ENCODE measurements at places on chromosomes 11 and 22.

- DNase-seq = no peak
Observed at GRCh38 chr11:20042045-20042639, 118.1 kb downstream of the DBX1 start.

GRCh38 chr11:24932110-24933000 is 435.5 kb downstream of the LUZP2 start:
- DNase-seq = no peak

DNA sequence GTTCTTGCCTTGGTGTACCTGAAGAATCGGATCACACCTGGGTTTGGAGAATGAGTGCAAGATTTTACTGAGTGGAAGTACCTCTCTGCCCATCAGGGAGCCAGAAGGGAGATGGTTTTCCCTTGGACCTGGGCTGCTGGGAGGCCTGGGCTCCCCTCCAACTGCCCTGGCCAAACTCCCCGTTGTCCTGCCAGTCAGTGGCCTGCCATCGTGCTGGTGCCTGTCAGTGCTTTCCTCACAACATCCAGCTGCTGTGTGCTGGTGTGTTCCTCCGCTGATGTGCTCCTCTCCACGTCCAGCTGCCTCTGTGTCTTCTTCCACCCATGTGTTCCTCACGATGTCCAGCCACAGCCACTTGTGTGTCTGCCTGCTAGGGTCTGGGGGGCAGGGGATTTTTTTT is 87.9 kb upstream of the CLPB start:
- DNase-seq = no peak

GRCh38 chr22:29445508-29445907 is 7.1 kb downstream of the RFPL1 start:
- no peak for DNase-seq

DNA sequence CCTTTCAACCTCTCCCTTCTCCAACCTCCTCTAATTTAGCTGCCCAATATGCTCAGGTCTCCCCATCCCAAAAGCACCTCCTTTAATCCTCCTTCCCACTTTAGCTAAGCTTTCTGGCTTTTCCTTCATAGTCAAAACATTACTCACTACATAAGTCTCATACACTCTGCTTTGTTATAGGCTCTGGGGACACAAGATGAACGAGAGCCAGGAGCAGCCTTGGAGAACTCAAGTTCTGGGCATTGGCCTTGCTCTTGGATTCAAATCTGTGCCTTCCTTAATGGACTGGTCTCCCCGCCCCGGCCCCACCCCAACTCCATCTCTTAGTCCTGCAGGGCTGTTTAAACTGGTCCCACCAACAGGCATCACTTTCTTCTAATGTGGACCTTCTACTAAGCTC is 11.4 kb upstream of the HPX start:
- no peak for DNase-seq

DNA sequence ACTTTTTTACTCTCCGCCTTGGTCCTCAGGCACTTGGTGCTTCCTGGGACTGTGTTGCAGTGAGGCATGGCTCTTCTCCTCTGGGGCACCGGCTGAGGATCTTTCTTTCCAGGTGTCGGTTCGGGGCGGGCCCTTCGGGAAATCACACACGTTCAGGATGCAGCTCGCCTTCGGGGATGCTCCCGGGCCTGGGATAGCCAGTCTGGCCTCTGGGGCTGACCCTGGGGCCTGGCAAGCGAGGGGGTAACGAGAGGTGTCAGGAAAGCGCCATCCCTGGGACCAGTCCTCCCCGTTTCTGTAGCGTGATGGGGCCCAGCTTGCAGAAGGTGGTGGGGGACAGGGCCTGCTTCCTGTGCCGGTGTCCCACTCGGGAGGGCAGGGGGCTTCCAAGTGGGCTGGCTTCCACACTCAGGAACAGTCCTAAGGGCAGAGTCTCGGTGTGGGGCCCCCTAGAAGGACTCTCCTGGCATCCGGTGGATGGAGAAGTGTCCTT is 53.6 kb downstream of the LRP5 start:
- no peak for DNase-seq

DNA sequence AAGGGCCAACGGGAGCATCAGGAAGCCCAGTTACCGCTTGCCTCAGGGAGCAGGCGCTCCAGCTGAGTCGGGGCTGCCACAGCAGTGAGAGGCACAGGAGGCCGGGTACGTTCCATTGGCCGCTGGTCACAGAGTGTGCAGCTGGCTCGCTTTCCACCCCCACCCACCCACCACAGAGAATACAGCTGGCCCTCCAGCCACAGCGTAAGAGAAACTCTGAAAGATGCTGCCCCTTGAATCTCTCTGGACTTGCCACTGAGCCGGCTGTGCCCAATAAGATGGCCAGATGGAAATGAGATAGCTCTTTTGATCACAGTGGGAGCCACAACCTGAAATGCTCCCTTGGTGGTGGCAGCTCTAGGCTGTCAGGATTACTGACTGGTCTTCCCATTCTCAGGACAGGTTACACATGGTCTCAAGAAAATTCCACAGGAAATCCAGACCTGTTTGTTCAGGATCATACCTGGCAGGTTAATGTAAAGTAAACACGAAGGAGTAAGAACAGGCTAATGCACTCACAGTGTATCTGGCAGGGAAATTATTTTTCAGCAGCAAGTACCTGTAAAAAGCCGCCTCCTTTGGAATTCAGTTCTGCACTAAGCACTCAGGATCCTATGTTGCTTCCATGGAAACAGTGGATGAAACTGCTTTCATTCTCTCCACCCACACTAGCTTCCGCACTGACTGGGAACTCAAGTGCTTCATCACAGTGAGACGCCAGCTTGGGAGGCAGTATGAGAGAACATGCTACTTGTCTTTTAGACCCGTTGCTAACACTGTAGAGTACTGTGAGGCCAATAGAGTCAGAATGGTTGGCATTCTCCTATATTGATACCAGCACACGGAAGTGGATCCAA is 16.5 kb downstream of the SIAE start:
- DNase-seq = no peak

DNA sequence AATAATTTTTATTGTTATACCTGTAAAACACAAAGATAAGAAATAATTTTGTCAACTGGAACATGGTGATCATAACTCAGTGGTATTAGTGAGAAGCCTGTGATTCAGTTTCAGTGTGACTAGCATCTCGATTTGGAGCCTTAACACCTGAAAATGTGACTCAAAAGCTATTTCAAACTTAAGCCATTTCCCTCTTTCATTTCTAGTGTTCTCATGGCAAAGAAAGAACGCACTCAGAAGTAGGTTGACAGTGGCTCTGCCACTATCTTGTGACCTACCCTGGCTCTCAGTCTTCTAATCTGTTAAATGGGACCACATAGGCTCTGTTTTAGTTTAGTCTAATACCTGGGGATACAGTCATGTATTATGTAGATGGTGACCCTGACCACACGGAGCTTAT is 62.7 kb downstream of the ISX start:
- no peak for DNase-seq

DNA sequence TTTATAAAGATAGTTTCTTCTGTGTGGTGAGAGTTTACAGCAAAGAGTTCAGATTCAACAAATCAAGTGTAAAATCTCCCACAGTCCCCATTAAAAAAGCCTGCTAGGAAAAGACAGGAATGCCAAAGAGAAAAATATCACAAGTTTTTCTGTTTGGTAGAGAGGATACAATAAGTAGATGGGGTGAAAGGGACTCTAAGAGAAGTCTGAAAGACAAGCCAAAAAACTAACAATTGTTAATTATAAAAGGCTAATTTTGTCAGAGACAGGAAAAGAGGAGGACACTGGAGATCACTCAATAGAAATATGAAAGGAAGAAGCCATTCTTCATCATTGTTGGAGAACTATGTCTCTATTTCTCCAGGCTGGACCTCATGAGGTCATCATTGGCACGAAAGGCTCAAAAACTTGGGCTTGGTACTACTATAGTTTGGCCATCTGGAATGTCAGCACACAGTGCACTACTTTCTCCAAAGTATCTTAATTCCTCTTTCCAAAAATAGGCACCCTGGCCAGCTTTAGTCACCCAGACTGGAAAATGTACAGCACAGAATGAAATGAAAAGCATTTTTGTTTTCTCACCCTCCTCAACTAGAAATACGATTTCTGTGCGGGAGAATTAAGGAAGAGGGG is 531 bp upstream of the SOX6 start:
- DNase-seq = no peak

DNA sequence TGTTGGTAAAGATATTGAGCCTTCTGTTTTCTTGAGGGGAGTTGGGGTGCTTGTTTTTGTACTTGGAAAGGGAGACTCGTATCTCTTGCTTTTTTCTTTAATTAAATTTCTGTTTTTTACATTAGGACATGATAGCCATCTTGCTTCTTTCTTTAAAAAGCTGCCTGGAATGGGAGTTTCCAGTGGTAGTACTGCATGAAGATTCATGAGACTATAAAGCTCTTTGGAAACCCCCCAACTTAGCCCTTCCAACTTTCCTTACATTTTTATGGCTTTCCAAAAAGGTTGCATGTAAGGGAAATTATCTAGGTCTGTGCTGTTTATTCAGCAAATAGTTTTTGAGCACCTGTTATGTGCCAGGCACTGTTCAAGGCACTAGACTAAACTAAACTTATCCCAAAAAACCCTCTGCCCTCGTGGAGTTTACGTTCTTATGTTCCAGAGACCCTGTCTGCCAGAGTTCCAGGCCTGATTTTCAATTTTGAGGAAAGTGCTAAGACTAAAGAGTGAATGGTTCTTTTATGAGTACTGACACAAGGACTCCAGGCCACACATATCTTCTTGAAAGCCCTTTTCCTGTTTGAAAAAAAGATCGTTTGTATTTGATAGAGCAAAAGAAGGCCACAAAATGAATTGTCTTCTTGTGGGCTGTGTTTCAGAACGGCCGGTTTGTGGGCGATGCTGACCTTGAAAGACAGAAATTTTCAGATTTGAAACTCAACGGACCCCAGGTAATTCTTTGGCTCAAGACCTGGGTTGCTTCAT is 31.9 kb downstream of the CTNND1 start:
- no peak for DNase-seq

- DNase-seq = no peak
Observed at GRCh38 chr22:37803639-37804351, 3.9 kb upstream of the GCAT start.

DNA sequence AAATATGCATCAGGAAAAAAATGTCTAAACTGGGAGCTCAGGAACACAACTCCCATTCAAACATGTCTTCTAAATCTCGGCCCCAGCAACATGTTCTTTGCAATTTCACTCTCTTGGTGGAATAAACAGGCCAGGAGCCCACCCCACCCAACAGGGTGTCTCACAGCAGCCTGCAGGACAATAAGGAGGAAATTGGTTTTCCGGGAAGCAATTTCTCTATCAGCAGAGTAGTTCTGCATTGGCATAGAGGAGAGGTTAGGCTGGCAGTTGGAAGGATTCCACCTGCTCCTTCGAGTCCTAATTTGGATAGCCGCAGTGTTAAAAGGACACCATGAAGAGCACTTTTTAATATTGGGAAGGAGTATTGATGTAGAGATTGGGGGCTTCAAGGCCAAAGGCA is 55.9 kb upstream of the BARX2 start:
- no peak for DNase-seq

- no peak for DNase-seq
Observed at GRCh38 chr11:128521682-128522054, 65.7 kb downstream of the ETS1 start.

- peak; percentile 12 for DNase-seq
Observed at GRCh38 chr11:112004389-112004788, 20.8 kb upstream of the DLAT start.

DNA sequence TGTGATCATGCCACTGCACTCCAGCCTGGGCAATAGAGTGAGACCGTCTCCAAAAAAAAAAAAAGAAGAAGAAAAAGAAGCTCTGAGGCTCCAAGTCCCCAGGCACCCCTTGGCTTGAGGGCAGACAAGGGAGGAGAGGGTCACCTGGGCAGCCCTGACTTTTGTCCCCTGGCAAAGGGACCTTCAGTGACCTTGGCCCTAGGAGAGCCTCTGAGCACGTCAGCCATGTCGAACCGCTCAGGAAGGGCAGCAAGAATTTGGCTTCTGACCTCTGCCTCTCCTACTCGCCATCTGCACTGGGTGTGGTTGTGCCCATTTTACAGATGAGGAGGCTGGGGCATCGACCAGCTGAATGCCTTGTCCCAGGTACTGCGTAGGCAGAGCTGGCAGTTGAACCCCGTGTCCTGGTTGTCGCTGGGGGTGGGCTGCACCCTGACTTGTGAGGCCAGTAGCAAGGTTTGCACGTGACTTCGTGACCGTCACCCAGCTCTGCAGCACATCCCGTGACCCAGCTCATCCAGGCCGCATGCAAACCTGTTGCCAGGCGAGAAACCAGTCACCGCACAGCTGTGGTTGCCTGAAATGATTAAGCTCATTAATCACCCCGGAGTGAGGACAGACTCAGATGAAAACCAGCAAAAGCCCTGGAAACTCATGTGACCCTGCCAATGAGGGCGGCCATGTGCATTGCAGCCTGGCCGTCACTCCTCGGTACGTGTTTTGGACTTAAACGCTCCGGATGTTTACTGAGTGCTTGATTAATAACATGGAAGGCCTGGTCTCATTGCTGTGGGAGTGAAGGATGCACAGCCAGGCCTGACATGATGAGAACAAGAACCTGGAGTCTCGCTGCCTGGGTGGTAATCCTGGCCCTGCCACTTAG is 47.7 kb upstream of the PPP6R3 start:
- DNase-seq = peak; percentile 26

DNA sequence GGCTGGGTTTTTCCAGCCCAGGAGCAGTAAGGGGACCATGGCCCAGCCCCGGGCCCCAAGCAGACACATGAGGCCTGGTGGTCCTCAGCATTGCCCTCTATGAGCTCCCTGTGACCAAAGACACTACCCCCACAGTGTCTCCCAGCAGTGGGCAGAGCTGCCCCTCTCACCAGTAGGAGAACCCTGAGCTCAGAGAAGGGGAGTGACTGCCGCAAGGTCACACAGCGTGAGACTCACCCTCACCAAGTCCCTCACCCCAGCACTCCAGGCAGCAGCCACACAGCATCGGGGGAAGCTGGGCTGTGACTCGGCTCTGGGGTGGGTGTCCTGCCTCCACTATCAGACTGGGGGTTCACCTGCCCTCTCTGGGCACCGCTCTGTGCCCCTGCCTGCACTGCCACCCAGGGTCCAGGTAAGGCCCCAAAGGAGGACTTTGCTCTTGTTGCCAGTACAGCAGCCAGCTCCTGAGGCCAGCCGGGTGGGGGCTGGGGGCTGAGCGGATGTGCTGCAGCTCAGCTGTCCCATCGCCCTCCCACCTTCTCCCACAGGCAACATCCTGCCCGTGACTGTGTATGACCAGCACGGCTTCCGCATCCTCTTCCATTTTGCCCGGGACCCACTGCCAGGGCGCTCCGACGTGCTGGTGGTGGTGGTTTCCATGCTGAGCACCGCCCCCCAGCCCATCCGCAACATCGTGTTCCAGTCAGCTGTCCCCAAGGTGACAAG is 7.9 kb upstream of the SH3BP1 start:
- DNase-seq = no peak
